ENCODE measurements at places on chromosomes 12 and 14.

GRCh38 chr12:11621797-11622423, 27.6 kb upstream of the ETV6 start:
- DNase-seq, result peak; percentile 11

- no peak for DNase-seq
Observed at GRCh38 chr12:103688376-103689063, 101.4 kb downstream of the STAB2 start.

DNA sequence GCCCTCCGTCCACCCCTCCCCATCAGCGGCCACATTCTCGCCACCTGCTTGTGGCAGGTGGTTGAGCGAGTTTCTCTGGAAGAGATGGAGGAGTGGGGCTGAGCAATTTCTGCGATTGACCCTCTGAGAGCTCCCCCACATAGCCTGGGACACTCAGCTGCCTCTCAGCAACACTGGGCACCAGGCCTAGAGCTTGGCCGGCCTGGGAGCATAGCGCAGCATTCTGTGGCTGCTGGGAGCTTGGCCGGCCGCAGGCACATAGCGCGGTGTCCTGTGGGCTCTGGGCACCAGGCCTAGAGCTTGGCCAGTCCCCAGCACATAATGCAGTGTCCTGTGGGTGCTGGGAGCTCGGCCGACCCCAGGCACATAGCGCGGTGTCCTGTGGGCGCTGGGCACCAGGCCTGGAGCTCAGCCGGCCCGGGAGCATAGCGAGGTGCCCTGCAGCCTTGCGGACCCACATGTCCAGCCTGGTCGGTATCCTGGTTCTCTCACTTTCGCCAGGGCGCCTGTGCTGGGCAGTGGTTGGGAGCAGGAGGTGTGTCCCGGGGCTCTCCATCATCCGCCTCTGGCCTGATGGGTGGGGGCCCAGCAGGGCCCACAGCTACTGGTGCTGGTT, 43.8 kb downstream of the LRCOL1 start:
- DNase-seq, result no peak

DNA sequence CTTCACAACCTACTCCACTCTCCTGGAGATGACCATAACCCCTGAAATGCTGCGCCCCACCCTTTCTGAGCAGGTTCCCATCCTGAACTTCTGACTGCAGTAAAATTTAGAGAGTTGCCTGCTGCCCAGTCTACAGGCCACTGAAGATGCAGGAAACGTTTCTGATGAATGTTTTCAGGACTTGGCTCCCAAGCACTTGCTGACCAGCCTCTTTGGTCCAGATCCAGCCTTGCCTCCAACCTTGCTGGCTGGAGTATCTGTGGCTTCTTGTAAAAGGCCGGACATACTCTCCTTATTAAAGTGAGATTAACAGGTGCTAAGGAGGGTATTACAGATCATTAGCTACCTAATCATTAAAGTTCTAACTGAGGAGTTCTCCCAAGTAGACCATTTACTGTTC, 70.3 kb upstream of the STXBP6 start:
- DNase-seq, result no peak

DNA sequence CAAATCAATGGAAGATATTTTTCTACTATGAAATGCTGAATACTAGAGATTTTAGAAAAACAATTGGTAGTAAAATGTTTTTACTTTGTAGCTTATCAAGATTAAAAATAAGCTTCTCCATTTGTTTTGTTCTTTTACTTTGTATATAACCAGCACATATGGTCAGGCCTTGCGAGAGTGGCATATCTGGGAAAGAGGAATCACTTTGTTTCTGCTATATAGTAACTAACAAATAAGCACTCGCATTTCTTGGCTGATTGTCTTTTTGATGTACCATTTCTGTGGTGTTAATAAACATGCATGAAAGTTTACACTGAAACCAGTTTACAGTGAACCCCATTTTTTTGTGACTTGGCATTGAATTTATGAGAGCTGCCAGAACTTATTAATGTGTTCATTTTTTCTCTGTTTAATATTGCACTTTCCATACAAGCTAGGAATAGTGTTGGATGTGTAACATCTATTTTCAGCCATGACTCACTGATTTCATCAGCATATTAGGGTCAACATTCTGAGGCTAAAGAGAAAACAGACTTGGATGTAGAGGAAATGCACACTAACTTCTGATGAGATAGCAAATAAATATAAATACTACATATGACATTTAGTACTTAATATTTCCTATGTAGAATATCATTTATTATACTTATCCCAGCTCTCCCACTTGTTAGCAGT, 635.5 kb downstream of the KCNH5 start:
- DNase-seq, result no peak

GRCh38 chr12:81337886-81338285, 260.0 kb downstream of the ACSS3 start:
- DNase-seq, result no peak

DNA sequence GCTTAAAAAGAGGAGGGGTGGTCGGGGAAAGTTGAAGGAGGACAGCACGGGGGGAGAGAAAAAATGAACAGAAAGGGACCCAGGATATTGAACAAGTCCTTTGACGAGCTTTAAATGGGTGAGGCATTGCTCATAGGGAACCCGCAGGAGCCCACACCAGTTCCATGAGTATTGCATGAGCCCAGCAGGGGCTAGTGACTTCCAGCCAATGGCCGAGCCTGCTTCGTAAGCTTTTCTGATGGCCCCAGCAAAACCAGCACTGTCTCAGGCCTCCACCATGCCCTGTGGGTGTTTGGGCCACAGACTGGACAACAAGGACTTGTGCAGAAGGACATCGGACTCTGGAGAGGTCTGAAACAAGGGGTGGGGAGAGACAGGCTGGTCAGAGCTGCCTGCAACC, 109.5 kb downstream of the ZFP36L1 start:
- no peak for DNase-seq

- no peak for DNase-seq
Observed at GRCh38 chr14:93784878-93785277, 3.4 kb downstream of the PRIMA1 start.

DNA sequence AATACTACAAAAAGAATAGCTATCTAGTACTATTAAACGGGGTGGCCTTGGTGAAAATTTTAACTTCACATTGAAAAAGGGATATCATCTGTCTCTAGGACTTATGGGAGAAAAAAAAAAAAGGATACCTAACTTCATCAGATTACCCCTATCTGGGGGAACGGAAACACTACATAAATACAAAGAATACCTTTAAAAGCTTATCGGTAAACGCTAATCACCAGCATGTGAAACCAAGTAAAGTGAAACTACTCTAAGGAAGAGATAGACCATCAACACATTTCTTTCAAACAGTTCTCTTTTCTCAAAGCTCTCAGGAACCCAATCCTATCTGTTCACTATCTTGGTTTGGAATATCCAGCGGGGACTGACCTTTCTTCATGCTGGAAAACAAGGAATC, 3.5 kb downstream of the KICS2 start:
- DNase-seq, result no peak

- DNase-seq, result no peak
Observed at GRCh38 chr12:16330560-16330959, 16.9 kb upstream of the MGST1 start.

GRCh38 chr12:22029991-22030390, 16.0 kb upstream of the CMAS start:
- no peak for DNase-seq

DNA sequence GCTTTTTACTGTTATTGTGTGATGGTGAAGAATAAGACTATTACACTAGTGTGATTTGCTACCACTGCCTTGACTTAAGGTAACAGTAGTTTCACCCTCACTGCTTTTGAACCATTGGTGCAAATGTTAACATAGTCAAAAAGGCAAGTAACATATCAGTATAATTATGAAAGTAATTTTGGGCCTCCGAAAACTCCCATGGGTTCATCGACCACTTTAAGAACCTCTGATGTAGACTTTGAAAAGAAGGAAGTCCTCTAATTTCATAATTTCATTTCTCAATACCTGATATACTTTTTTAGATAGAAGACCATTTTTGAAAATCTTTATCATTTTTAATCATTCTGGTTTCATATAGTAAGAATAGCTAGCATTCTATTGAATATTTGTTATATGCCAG, 57.7 kb downstream of the ETNK1 start:
- DNase-seq, result no peak

DNA sequence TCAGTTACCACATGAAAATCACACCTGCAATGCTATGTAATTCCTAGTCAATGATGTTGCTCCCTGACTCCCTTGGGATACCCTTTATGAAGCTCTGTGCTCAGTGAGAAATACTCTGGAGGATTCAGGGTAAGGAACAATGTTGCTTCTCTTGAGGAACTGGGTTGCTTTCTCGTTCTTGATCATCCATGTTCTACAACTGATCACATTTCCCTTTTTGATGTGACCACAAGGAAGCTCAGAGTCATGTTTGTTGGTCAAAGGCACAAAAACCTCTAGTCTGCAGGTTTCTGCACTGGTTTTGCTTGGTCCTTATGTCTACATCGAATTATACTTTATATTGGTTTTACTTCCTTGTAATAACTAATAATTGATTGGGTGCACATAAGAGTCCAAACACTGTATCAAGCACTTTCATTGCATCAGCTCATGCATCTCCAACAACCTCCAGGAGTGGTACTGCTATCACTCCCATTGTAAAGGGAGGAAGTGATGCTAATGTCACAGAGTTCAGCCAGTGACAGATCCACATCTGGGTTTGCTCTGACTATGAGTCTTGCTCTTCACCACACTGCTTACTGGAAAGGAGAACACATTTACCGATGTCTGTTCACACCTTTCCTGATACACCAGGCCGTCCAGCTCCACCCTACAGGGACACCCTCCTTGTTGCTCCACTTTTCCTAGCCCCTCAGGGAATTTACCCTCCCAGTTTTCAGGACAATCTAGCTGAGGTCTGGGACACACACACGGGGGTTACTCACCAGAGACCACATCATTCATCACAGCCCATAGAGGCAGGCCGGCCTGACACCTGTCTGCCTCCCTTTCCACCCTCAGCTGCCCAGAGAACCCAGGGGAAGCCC, 41.0 kb downstream of the CMKLR1 start:
- no peak for DNase-seq

DNA sequence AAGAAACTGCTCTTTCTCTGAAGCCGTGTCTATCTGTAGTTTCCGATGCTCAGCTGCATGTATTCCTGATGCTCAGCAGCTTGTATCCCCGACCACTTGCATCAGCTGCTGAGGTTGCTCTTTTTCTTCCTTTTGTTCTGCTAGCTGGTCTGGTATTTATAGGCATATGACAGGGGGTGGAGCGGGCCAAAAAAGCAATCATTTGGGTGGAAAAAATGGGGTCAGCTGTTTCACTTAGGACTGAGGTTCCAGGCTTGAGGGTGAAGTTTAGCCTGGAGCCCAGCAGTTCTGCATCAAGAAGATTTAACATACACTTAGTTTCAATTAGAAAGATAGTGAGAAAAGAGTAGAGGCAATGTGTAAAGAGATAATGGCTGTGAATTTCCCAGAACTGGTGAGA, 23.6 kb upstream of the AMN1 start:
- no peak for DNase-seq

GRCh38 chr12:66071549-66071948, 59.0 kb downstream of the LLPH start:
- no peak for DNase-seq

GRCh38 chr12:27555361-27555760, 31.4 kb downstream of the PPFIBP1 start:
- DNase-seq, result no peak

GRCh38 chr14:32419429-32419828, 90.3 kb downstream of the AKAP6 start:
- no peak for DNase-seq

GRCh38 chr14:104974146-104974541, 4.0 kb downstream of the AHNAK2 start:
- DNase-seq, result no peak

DNA sequence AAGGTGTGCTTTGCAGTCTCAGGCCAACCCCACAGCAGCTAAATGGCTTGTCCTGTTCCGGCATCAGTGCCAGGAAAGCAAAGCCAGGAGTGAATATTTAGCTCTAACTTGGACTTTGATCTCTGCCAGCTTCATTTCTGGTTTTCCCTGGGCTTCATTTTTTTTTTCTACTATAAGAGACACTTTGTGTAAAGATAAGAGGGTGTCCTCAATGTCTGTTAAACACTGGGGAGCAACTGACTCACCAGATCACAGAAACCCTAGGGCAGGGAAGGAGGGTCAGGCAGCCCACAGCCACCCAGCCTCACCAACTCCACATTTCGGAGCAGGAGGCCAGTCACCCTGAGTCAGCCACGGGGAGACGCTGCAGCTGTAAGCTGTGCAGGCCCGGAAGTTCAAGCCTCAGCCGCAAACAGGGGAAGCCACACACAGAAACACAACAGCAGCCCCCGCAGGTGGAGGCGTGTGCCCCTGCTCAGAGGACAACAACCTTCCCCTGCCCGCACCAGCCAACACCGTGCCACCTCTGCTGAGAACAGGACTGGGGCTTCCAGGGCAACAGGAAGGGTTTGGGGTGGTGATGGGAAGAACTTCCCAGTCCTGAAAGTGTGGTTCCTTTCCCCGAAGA, 6.3 kb downstream of the TNFRSF1A start:
- DNase-seq, result peak; percentile 89

DNA sequence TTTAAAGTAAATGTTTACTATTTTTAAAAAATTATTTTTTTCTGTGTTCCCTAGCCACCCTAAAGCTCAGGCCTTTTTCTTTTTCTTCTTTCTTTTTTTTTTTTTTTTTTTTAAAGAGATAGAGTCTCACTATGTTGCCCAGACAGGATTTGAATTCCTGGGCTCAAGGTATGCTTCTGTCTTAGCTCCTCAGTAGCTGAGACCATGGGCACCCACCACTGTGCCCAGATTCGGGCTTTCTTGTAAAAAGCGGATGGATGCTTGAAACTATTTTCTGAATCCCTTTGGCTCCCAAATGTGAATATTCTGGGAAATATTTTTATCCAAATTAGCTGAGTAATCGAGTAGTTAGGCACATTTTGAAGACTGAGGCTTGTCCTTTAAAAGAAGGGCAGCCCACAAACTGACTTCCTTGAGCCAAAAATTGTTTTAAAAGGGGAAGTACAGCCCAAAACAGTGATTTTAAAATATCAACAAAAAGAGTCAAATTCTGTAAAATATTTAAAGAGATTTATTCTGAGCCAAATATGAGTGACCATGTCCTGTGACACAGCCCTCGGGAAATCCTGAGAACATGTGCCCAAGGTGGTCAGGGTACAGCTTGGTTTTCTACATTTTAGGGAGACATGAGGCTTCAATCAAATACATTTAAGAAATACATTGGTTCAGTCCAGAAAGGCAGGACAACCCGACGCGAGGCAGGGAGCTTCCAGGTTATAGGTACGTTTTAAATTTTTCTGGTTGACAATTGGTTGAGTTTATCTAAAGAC, 28.8 kb upstream of the HIGD1C start:
- DNase-seq, result no peak

- no peak for DNase-seq
Observed at GRCh38 chr12:92396647-92397252, 251.1 kb upstream of the BTG1 start.

DNA sequence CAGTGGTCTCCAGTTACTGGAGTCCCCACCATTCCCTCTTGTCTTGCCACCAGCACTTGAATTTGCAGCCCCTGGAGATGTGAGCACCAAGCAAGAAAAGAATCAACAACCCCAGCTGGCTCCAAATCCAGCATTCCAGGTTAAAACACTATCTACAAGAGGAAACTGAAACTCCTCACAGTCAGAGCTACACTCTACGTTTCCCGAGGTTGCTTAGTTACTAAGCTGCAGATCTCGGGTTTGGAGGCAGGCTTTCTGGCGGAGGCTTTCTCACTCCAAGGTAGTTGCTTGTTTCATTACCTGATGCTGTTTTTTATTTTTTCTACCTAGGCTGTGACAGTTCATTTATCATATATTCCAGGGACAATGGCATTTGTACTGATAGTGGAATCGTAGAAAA, 248.1 kb downstream of the GLT1D1 start:
- DNase-seq, result no peak

- no peak for DNase-seq
Observed at GRCh38 chr14:71362282-71362681, 455.0 kb downstream of the PCNX1 start.

GRCh38 chr12:94282675-94283074, 134.3 kb downstream of the PLXNC1 start:
- peak; percentile 38 for DNase-seq

Data from stimulated activated CD4-positive, alpha-beta T cell treated with anti-CD3 and anti-CD28 coated beads, Interleukin-4, amount 100 ng/mL, for 24 hours (primary cell).